ENCODE measurements at places on chromosomes 13 and 19.

- no peak for DNase-seq
Measured at GRCh38 chr19:18809149-18809868, 18.2 kb upstream of the COMP start.

- no peak for DNase-seq
Measured at GRCh38 chr13:106686163-106686562, 118.2 kb upstream of the ARGLU1 start.

DNA sequence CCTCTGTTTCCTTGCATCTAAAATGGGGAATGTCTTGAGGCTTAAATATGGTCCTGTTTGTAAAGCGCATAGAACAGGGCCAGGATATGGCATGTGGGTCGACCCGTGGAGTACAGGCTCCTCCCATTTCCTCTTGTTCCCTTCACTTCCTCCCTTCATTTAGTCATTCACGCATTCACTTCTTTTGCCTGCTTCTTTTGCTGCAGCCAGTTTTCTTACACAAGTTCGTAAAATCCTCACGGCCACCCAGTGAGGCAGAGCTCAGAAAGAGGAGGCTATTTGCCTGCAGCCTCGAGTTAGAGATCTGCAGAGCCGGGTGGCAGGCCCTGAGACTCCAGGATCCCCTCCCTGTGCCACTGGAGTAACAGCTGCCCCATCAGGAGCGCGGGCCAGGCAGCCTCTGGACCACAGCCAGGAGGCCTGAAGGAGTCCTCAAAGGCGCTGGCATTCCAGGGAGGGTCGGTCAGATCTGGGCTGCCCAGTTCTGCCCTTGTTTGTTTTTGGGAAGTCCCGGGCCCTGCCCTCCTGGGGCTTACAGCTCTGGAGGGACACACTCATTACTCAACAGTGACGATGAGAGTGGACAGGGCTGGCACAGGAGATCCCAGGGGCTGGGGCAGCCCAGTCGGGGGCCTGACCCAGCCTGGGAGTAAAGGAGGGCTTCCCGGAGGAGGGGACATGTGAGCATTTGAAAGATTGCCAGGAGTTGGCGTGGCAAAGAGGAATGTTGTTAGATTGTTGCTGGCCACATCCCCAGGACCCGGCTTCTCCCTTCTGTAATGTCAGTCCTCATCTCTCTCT is 4.6 kb downstream of the PPP5C start:
- DNase-seq, result no peak

DNA sequence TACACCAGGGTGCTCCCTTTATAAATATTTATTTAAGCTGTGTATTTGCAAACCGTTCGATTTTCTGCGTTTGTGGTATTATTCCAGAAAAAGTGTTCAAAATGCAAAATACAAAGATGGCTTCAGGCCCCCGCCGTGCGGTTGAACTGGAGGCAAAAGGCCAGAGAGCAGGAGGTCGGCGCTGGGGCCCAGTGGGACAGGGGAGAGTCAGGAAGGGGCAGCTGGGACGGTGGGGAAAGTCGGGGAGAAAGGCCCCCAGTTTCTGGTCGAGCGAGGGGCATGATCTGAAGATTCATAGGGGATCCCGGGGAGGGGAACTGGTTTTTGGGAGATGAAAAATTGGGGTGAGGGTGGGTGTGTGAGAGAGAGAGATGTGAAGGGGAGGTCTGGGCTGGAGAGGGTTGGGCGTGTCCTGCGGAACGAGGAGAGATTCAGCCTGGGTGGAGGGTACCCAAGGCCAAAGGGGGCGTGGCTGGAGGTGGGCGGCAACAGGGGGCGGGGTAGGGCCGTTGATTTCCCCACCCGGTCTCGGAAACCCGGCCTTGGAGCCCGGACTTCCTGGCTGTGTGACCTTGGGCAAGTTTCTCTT is 678 bp downstream of the ISOC2 start:
- peak; percentile 97 for DNase-seq

DNA sequence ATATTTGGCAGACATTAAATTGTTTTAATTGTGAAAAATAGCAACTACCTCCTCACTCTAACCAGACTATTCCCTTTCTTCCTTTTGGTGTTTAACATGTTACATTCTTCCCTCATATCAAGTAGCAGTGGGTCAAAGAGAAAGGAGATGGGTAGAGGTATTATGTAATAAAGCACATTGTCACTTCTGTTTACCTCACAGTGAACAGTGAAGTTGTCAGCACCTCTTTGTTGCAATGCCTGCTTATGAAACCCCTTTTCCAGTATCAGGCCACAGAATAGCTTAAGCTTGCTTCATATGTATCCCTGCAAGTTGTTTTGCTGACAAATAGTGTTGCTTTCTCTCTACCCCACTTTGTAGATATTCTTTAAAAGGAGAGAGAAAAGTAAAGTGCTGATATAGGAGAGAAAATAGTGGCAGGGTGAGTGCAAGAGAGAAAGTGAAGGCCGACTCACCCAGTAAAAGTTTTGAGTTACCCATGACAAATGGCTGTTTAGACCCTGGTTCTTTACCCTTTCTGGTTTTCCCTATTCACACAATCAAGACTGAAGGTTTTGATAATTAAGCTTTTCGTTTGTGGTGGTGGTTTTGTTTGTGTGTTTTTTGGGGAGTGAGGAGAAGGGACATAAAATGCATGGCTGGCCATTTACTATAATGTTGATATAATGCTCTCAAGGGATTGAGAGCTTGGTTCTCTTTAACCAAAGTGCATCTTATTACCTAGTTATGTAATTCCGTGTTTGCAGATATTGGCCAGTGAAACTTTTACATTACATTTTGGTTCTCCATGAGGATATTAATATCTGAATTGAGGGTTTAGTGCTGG is 3.7 kb downstream of the ITM2B start:
- DNase-seq, result no peak

DNA sequence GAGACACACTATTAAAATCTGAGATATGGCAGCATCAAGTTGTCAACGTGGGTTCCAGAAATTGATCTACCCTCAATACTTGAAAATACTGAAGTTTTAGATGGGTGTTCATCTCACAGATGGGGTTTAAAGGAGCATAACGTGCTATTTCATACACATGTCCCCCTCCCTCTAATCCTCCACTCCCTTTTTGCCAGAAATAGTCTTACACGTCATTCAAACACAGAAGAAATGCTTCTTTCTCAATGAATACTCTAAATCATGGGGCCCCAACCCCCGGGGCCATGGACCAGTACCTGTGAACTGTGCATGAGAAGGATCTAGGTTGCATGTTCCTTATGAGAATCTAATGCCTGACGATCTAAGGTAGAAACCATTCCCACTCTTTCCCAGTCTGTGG is 19.6 kb downstream of the KLF12 start:
- DNase-seq, result no peak

- DNase-seq, result no peak
Measured at GRCh38 chr19:23804676-23805075, 46.0 kb upstream of the ZNF681 start.

DNA sequence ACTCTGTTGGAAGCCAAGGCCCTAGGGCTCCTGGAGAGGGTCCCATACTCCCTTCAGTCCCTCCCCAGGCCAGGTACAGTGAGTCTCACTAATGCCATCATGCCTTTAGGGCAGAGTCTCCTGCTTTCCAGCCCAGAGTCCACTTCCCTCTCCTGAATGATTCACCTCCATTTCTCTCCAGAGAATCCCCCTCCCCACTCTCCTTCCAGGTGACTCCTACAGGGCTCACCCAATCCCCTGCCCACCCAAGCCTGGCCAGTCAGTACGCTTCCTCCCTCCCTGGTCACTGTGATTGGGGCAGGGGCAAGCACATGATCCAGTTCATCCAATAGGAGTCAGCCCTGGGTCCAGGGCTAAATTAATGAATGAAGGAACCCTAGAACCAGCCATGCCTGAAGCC is 35.0 kb upstream of the PNMA8B start:
- DNase-seq, result peak; percentile 48

- DNase-seq, result no peak
Measured at GRCh38 chr13:97702614-97703013, 250.9 kb upstream of the IPO5 start.

GRCh38 chr13:36357692-36358091 is 11.5 kb upstream of the SPART start:
- DNase-seq, result no peak

GRCh38 chr13:22092791-22093560 is 422.1 kb downstream of the FGF9 start:
- no peak for DNase-seq

DNA sequence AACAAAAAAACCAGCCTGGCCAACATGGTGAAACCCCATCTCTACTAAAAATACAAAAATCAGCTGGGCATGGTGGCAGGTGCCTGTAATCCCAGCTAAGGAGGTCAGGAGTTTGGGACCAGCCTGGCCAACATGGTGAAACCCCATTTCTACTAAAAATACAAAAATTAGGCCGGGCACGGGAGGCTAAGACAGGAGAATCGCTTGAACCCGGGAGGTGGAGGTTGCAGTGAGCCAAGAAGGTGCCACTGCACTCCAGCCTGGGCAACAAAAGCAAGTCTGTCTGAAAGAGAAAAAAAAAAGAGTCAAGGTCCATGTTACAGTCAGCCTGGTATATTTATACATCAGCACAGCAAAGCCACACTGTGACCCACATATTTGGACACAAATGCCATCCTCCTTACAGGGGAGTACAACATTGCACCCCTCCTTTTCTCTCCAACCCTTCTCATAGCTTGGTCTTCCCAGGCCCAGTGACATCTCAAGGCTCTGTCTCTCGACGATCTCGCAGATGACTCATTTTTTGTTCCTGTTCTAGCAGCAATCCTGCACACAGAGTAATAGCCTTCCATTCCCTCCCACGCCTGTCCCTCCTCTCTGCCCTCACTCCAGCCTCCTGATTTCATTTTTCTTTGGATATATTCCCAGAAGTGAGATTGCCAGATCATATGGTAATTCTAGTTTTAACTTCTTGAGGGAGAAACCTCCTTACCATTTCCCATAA is 21.0 kb upstream of the DPP9 start:
- no peak for DNase-seq

DNA sequence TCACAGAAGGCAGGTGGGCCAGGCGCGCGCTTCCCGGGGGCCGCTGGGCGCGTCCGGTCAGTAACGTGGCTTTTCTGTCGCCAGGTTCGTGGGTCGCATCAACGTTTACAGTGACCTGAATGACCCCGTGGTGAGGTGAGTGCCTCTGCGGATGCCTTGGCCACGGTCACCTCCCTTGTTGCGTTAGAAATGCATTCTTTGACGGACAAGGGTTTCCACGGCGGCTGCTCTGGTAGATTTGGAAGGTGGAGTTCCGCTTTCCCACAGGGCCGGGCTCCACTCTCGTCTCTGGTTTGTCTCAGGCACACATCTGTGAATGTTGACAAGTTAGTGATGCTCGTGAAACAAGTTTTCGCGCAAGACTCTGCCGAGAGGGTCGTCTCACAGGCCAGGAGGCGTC is 130.0 kb downstream of the ATP11A start:
- no peak for DNase-seq

GRCh38 chr13:43316281-43316680 is 292.9 kb downstream of the DNAJC15 start:
- DNase-seq, result no peak

- no peak for DNase-seq
Measured at GRCh38 chr13:98947925-98948324, 29.9 kb downstream of the DOCK9 start.

- DNase-seq, result no peak
Measured at GRCh38 chr19:13025819-13026456, 30.7 kb downstream of the NFIX start.

- DNase-seq, result no peak
Measured at GRCh38 chr13:49225223-49226042, 5.3 kb downstream of the MLNR start.

- no peak for DNase-seq
Measured at GRCh38 chr19:31066385-31066784, 282.9 kb downstream of the TSHZ3 start.

DNA sequence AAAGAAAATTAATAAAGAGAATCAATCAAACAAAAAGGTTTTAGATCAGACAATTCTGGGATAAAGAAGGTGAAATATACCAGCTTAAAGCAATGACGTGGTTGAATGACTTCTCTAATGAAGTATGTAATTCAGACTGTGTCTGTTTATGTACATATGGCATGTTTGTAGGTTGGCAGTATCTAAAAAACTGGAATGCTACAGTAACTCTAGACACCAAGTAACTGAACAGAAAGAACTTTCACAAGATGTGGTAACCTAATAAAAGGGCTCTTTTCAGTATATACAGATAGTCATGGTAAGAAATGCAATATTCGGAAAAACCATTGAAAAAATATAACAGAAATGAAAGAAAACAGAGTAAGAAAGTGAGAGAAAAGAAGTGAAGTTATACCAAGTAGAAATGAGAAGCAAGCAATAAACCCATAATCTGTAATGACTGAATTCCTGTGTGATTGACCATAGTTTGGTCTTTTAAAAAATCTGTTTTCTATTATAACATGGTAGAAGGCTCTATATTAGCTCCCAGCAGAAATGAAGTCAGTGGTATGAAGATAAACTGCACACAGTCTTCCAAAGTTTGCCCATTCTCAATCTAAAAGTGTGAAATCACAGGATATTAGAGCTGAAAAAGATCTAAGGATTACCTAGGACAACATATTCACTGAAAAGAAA is 31.4 kb downstream of the ELF1 start:
- no peak for DNase-seq

GRCh38 chr13:33180122-33180804 is 105.3 kb downstream of the STARD13 start:
- DNase-seq, result no peak

GRCh38 chr19:16737911-16738310 is 18.3 kb downstream of the NWD1 start:
- DNase-seq, result no peak

- no peak for DNase-seq
Measured at GRCh38 chr19:10433131-10433536, 12.8 kb downstream of the PDE4A start.

- no peak for DNase-seq
Measured at GRCh38 chr19:13951799-13952153, 533 bp upstream of the DCAF15 start.

- DNase-seq, result no peak
Measured at GRCh38 chr19:14495672-14496028, 277 bp downstream of the GIPC1 start.

DNA sequence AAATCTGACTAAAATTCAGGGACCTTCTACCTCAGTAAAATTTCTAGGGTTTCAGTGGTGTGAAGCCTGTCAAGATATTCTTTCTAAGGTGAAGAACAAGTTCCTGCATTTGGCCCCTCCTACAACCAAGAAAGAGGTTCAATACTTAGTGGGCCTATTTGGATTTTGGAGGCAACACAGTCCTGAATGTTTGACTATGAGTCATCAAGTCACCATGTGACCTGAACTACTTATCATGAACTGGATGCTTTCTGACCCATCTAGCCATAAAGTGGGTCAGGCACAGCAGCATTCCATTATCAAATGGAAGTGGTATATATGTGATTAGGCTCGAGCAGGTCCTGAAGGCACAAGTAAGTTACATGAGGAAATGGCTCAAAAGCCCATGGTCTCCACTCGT is 163.0 kb upstream of the IRS2 start:
- no peak for DNase-seq

DNA sequence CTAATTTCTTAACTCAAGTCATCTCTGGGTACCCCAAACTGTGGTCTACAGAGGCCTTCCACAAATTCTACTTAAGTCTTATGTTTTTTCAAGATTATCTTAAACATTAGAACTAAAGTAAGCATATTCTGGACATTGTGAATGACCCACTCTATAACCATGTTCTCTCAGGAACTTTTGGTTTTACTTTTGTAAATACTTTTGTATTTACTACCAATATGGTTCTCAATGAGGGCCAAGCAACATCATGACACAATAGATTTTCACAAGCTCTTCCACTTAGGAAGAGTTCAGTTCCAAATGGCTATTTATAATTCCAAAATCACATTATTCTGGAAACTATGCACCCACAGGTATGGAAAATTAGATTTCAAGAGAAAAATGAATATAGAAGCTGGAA is 10.8 kb downstream of the DIAPH3 start:
- no peak for DNase-seq

GRCh38 chr19:2488942-2489731 is 13.2 kb downstream of the GADD45B start:
- no peak for DNase-seq
